ENCODE measurements at places on chromosomes 1 and 21.

- H3K36me3 ChIP-seq: peaks cover 5% of the 10 kb centered on the region
- H3K27me3 ChIP-seq: no peaks in the 10 kb centered on the region
- H3K4me3 ChIP-seq: no peak overlapping the region
- peaks cover 4% of the 10 kb centered on the region for H3K4me1 ChIP-seq
Measured at GRCh38 chr1:10629091-10629815, 154.5 kb downstream of the PEX14 start.

- peaks cover 7% of the 10 kb centered on the region for H3K27me3 ChIP-seq
- no peak overlapping the region for H3K4me3 ChIP-seq
- H3K36me3 ChIP-seq: no peaks in the 10 kb centered on the region
- no peak overlapping the region for H3K27ac ChIP-seq
Measured at GRCh38 chr1:25026730-25027450, 96.8 kb upstream of the RUNX3 start.

GRCh38 chr21:45209046-45209445 is 78.6 kb downstream of the POFUT2 start:
- no peaks in the 10 kb centered on the region for H3K27me3 ChIP-seq
- no peak overlapping the region for H3K27ac ChIP-seq
- DNase-seq: no peak

GRCh38 chr1:223211323-223211985 is 68.4 kb upstream of the TLR5 start:
- no peak overlapping the region for H3K4me3 ChIP-seq
- H3K27ac ChIP-seq: no peak overlapping the region
- no peaks in the 10 kb centered on the region for H3K4me1 ChIP-seq
- DNase-seq: no peak
- H3K27me3 ChIP-seq: no peaks in the 10 kb centered on the region
- no peaks in the 10 kb centered on the region for H3K36me3 ChIP-seq

DNA sequence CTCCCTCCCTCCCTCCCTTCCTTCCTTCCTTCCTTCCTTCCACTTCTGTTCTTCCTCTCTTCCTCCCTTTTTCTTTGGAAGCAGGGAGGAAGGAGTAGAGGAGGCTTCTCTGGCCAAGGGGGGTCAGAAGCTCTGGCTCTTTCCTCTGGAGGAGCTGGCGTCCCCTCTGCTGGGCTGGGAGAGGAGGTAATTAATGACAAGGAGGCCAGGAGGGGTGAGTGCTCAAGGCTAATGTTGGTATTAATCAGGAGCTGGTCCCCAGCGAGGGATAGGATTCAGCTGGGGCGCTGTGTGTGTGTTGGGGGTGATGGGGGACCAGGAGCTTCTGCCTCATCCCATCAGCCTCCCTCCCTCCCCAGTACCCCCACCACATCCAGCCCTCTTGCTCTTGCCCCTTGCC is 6.2 kb upstream of the PEAR1 start:
- H3K27ac ChIP-seq: no peak overlapping the region

DNA sequence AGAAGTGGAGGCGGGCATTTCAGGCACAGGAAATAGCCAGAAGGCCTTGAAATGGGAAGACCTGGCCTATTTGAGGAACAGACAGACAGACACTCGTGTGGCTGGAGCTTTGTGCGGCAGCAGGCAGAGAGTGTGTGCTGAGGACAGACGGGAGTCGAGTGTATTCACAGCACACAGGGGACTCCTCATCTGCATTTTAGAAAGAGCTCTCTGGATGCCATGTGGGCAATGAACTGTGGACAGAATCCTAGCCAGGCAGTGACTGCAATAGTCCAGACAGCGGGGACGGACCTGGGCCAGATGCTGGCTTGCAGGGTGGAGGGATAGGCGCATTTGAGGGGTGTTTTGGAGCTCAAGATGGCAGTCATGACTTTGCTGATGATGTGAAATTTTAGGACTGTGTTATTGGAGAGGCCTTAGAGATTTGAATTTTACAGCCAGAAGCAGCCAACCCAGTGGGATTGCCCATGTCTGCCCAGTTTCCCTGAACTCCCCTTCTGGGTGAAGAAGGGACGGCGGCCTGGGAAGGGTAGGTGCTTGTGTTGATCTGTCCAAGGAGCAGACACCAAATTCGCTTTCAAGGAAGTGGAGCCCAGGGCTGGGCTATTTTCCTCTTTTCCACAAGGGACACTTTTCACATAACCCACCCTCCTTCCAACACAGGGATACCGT is 43.7 kb downstream of the CHAF1B start:
- peaks cover 25% of the 10 kb centered on the region for H3K4me1 ChIP-seq
- no peaks in the 10 kb centered on the region for H3K27me3 ChIP-seq
- no peak overlapping the region for H3K4me3 ChIP-seq
- DNase-seq: no peak

DNA sequence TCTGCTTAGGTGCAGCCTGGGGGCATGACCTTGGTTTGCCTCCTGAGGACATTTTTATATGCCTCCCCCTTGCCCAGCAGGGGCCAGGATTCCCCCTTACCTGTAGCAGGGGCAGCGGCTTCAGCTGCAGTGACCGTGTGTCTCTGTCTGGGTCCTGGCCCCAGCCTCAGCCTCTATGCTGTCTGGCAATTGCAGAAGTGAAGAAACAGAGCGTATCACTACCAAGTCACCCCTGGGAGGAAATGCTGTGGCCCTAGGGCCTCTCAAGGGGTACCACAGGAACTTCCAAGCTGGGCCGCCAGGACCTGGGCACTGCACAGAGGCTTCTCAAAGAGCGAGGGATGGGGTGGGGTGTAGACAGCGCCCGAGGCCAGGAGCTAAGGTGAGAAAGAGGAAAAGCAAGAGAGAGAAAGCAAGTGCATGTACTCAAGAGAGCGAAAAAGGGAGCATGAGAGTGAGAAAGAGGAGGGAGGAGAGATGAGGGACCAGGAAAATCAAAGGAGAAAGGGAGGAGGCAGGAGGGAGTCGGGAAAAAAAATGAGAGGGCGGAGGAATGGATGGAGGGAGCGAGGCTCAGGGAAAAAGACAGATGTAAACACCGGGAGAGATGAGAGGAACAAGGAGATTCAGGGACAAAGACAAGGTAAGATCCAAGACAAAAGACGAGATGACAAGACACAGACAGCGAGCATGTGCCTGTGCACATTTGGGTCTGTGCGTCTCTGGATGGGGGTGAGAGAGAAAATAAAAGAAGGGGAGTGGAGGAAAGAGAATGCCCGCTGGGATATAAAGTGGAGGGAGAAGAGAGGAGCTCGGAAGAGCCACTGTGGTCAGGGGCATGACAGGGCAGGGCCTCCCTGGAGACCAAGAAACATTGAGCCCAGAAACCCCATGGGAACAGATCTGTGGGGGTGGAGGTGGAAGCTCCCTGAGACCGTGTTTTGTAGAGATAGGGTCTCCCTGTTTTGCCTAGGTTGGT is at the start of gene PTAFR:
PTAFR (minus strand) TSS at position 199 of the 979 bp plus-strand sequence. CDS start 25,669 bp downstream, outside the sequence.
- no peaks in the 10 kb centered on the region for H3K27me3 ChIP-seq
- H3K4me3 ChIP-seq: peak within 1 kb of the TSS; percentile 35
- peak within 1 kb of the TSS; percentile 80 for H3K27ac ChIP-seq
- no peaks in the 10 kb centered on the region for H3K36me3 ChIP-seq

- H3K36me3 ChIP-seq: no peaks in the 10 kb centered on the region
- no peaks in the 10 kb centered on the region for H3K27me3 ChIP-seq
- peaks cover 4% of the 10 kb centered on the region for H3K4me1 ChIP-seq
- DNase-seq: no peak
- H3K4me3 ChIP-seq: no peak overlapping the region
Measured at GRCh38 chr1:184022668-184023067, 14.9 kb downstream of the COLGALT2 start.

GRCh38 chr1:67818725-67819301 is 14.5 kb downstream of the GNG12 start:
- H3K4me3 ChIP-seq: no peak overlapping the region
- H3K36me3 ChIP-seq: no peaks in the 10 kb centered on the region
- no peaks in the 10 kb centered on the region for H3K27me3 ChIP-seq
- peaks cover 14% of the 10 kb centered on the region for H3K4me1 ChIP-seq

DNA sequence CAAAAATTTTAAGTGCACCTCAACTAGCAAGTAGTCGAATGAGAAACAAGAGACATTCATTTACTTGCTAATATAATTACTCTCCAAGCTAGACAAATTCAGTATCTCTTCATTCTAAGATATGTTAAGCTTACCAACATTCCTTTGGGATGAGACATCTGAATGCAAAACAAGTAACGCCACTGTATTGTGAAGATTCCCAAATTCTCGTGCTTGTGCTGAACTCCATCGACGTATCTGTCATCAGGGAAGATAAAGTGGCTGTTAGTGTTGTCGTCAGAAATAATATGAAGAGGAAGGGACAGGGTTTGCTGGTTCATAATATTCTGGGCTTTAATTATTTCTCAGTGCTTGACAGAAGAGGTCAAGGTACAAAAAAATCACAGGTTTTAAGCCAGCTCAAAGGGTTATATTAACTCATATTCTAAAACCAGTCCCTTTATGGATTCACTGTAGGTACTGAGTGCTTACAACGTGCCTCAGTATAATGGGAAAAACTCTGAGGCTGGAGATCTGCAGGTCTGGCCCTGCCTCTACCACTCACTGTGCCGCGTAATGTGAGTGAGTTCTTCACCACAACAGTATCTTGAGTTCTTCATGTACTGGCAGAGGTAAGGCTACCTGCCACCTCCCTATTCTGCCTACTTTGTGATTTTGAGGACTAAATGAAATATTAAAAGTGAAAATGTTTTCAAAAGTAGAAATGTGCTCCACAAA is 42.0 kb downstream of the PCSK9 start:
- no peak overlapping the region for H3K27ac ChIP-seq
- H3K4me3 ChIP-seq: no peak overlapping the region
- no peak for DNase-seq
- no peaks in the 10 kb centered on the region for H3K4me1 ChIP-seq
- H3K27me3 ChIP-seq: no peaks in the 10 kb centered on the region

DNA sequence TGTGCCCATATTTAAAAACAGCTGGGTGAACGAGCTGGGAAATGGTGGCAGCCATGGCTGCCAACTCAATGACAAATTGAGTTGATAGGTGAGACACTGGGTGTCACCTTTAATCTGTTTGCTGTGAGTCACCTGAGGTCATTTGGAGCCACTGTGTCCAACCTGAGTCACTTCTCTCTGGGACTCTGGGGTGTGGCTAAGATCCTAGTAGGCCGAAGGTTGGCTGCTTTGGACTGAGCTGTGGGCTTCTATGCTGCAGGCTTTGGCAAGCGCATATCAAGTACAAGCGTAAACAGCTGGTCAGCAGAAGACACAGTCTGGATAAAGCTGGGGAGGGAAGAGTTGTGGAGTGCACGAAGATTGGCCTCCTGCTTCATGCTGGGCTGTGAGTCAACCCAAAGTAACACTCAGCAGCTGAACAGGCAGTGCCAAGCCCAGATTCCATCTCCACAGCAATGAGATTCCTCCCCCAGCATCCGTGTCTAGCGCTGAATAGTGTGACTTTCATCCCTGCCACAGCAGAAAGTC is 24.0 kb downstream of the TEX35 start:
- no peak for DNase-seq
- no peaks in the 10 kb centered on the region for H3K27me3 ChIP-seq
- no peak overlapping the region for H3K4me3 ChIP-seq
- H3K4me1 ChIP-seq: peaks cover 7% of the 10 kb centered on the region
- no peaks in the 10 kb centered on the region for H3K36me3 ChIP-seq
- H3K27ac ChIP-seq: no peak overlapping the region

- peak; percentile 57 for DNase-seq
- peak overlapping the region; percentile 42 for H3K27ac ChIP-seq
- peaks cover 67% of the 10 kb centered on the region for H3K4me1 ChIP-seq
- H3K27me3 ChIP-seq: no peaks in the 10 kb centered on the region
Measured at GRCh38 chr1:159914252-159915018, 10.9 kb downstream of the TAGLN2 start.

- H3K27ac ChIP-seq: no peak overlapping the region
- no peak overlapping the region for H3K4me3 ChIP-seq
- H3K36me3 ChIP-seq: no peaks in the 10 kb centered on the region
- H3K4me1 ChIP-seq: peaks cover 16% of the 10 kb centered on the region
- H3K27me3 ChIP-seq: no peaks in the 10 kb centered on the region
Measured at GRCh38 chr1:117821774-117822482, 107.5 kb downstream of the GDAP2 start.

- no peaks in the 10 kb centered on the region for H3K27me3 ChIP-seq
- H3K4me3 ChIP-seq: no peak overlapping the region
- no peak overlapping the region for H3K27ac ChIP-seq
- no peaks in the 10 kb centered on the region for H3K36me3 ChIP-seq
- DNase-seq: no peak
Measured at GRCh38 chr1:174872615-174873058, 127.1 kb upstream of the CACYBP start.

- H3K36me3 ChIP-seq: no peaks in the 10 kb centered on the region
- no peak overlapping the region for H3K4me3 ChIP-seq
- H3K4me1 ChIP-seq: peaks cover 37% of the 10 kb centered on the region
- DNase-seq: no peak
Measured at GRCh38 chr1:164783778-164784555, 225.0 kb downstream of the PBX1 start.

GRCh38 chr1:55447488-55447887 is 232.3 kb upstream of the USP24 start:
- H3K27me3 ChIP-seq: no peaks in the 10 kb centered on the region
- no peak overlapping the region for H3K27ac ChIP-seq
- no peak overlapping the region for H3K4me3 ChIP-seq
- H3K4me1 ChIP-seq: no peaks in the 10 kb centered on the region
- H3K36me3 ChIP-seq: no peaks in the 10 kb centered on the region

- H3K27ac ChIP-seq: no peak overlapping the region
- no peaks in the 10 kb centered on the region for H3K27me3 ChIP-seq
- no peaks in the 10 kb centered on the region for H3K4me1 ChIP-seq
- H3K36me3 ChIP-seq: no peaks in the 10 kb centered on the region
Measured at GRCh38 chr1:188641566-188642211, 1812.9 kb downstream of the PLA2G4A start.

GRCh38 chr1:240404286-240404685 is 207.7 kb downstream of the GREM2 start:
- H3K27me3 ChIP-seq: no peaks in the 10 kb centered on the region
- no peak for DNase-seq
- no peaks in the 10 kb centered on the region for H3K36me3 ChIP-seq

GRCh38 chr21:15617964-15618363 is 111.8 kb upstream of the USP25 start:
- no peaks in the 10 kb centered on the region for H3K27me3 ChIP-seq
- H3K36me3 ChIP-seq: no peaks in the 10 kb centered on the region
- no peak for DNase-seq
- no peak overlapping the region for H3K27ac ChIP-seq
- H3K4me1 ChIP-seq: no peaks in the 10 kb centered on the region
- H3K4me3 ChIP-seq: no peak overlapping the region

- no peak overlapping the region for H3K4me3 ChIP-seq
- no peaks in the 10 kb centered on the region for H3K27me3 ChIP-seq
- no peak overlapping the region for H3K27ac ChIP-seq
- no peak for DNase-seq
- H3K4me1 ChIP-seq: no peaks in the 10 kb centered on the region
Measured at GRCh38 chr1:161241682-161242081, 3.7 kb upstream of the NR1I3 start.

All from upper lobe of right lung (tissue), 1 donor.